Stimulated activated CD4-positive, alpha-beta T cell treated with anti-CD3 and anti-CD28 coated beads, Interleukin-4, amount 100 ng/mL, for 4 hours (primary cell): ENCODE measurements at places on chromosomes 6 and 20.

- no peak for DNase-seq
Measured at GRCh38 chr6:41064841-41065240, 7.3 kb downstream of the OARD1 start.

DNA sequence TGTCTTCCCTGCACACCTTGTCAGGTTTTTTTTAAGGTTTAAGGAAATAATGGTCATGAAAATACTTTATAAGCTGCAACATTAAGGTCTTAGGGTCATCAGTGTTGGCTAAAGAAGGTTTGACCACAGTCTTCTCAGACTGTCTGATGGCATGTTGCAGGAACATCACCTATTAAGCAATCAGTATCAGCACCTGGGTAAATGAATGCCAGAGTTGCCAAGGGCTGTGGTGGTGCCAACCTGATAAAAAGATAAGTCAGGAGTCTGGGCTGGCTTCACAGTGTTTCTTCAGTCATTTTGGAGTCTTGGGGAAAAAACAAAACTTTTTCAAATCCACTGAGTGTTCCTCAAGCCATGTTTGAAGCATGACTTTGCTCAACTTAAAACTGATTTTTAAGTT lies 61.5 kb upstream of the VSTM2L start:
- DNase-seq, result no peak

DNA sequence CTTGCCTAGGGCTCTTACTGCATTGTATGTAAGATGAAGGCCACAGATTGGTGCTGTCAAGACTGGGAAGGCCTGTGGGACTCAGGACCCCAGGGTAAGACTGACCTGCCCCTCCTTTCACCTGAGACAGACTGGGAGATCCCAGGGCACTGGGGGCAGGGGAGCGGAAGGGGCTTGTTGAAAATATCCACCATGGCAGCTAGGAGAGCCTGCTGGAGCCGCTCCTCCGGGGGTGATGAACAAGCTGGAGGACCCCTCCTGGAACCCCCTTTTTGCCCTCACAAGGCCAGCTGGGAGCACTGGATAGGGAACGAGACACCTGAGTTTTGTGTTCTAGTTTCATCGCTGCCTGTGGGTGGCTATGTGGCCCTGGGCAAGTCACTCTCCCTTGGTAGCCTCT lies 9.2 kb upstream of the SDCBP2 start:
- no peak for DNase-seq

DNA sequence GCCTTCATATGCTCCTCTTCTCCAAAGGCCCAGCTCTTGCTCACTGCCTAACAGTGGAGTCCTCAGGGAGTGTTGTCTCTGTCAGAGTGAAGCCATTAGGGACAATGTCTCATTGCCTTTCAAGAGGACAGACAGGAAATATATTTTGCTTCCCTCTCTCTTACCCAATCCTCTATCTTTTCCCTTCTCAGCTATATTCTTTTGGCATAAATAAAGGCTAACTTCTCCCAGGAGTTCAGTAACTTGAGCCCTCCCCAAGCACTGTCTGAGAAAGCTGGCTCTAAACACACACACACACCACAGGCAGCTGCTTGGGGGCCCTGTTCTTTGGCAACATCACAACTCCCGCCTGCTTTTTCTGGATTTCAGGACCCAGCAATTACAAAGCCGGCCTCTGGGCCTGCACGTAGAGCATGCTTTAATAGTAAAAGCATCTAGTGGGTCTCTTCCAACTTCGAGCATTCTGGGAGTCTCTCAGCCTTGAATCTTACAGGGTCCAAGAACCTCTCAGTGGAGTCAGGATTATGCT lies 34.7 kb upstream of the LAMA4 start:
- DNase-seq, result no peak

- no peak for DNase-seq
Measured at GRCh38 chr20:18138266-18138582, 561 bp downstream of the KAT14 start.

DNA sequence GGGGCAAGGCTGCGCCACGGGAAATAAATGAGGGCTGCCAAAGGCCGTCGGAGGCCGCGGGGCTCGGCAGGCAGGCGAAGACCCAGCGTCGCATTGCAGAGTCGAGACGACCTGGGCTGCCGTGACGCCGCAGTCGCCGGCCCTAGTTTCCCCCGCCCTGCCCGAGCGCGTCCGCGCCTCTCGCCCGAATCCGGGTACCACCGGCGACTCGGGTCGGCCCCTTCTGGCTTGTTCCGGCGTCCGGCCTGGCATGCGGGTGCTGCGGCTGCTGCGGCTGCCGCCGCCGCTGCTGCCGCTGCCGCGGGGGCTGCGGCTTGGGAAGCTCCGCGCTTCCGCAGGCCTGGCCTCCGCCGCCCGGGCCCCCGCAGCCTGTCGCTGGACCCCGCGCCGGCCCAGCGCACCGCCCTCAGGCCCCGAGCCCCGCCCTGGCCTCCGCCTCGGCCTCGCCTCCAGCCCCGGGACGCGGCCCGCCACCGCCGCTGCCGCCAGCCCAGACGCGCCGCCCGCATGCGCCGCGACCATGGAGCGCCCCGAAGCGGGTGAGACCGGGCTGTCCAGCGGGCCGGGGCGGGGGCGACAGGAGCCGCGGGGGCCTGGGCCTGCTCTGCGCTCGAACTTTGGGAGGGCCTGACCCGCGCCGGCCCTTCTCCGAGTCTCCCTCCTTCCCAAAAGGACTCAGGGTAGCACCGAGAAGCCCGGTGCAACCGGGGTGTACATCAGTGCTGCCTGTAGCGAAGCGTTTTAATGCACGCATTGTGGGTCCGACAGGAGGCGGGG lies at the start of gene AKAP7:
Gene AKAP7 (plus strand): TSS at position 224 of the 777 bp plus-strand sequence. CDS start 297 bp downstream, at position 521.
- peak; percentile 51 for DNase-seq

- DNase-seq, result no peak
Measured at GRCh38 chr20:56932575-56933330, 303.6 kb downstream of the TFAP2C start.
